NCI-H1436 (cell line): ENCODE measurements at places on chromosomes 2 and 18.

DNA sequence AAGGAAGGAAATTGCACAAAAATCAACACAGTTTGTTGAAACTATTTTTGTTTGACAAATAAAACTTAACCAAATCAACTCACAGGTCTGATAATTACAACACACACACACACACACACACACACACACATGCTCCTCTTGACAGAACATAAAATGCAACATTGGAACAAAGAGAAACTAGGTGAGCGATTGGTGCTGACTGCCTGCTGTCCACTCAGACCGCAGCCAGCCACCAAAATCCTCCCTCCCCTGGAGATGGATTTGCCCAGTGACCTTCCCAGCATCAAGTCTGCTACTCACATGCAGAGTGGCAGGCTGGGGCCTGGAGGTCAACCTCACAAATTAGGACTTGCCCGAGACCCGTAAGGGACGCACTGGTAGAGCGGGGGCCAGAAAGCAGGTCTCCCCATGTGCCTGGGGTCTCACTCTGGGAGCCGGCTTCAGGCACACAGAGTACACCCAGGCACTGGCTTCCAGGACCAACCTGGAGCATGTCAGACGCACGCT lies 61.4 kb downstream of the DIPK1C start:
- no peak for DNase-seq

DNA sequence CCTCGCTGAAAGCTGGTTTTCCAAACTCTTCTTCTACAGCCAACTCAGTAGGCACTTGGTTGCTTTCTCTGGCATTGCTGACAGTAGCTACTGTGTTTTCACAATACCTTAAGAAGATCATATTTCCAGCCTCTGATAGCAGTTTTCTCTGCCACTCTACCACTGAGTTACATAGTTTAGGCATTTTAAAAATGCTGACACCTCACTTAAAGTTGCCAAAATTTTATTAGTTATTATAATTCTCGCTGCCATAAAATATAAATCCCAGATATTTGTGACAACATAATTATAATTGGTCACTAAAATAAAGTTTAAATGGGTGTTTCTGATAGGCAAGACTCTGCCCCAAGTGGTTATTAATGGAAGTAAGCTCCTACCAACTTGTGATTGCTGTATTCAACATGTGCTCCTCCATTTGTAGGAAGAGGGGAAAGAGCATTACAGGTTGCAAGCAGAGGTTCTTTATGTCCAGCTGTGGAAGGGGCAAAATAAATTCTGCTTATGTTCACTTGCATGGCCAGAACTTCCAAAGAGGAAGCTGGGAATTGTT lies 1202.8 kb downstream of the CNTNAP5 start:
- DNase-seq: no peak

- DNase-seq: no peak
Observed at GRCh38 chr2:14975381-14975780, 342.9 kb downstream of the LRATD1 start.

GRCh38 chr2:76867854-76868253 lies 654.3 kb downstream of the LRRTM4 start:
- no peak for DNase-seq

- DNase-seq: no peak
Observed at GRCh38 chr2:56484906-56485305, 301.1 kb downstream of the CCDC85A start.

GRCh38 chr2:217162533-217162932 lies 302.7 kb upstream of the TNP1 start:
- DNase-seq: no peak

- DNase-seq: no peak
Observed at GRCh38 chr18:43236921-43237320, 40.4 kb downstream of the SYT4 start.

- DNase-seq: no peak
Observed at GRCh38 chr2:96409820-96410164, 74.2 kb downstream of the NCAPH start.
